ENCODE measurements at places on chromosomes 4 and X.
A peak's percentile ranks its signal among the peaks of the same experiment; 100 is the strongest.

GRCh38 chr4:40731792-40732245 is 17.9 kb upstream of the NSUN7 start:
- DNase-seq = no peak

DNA sequence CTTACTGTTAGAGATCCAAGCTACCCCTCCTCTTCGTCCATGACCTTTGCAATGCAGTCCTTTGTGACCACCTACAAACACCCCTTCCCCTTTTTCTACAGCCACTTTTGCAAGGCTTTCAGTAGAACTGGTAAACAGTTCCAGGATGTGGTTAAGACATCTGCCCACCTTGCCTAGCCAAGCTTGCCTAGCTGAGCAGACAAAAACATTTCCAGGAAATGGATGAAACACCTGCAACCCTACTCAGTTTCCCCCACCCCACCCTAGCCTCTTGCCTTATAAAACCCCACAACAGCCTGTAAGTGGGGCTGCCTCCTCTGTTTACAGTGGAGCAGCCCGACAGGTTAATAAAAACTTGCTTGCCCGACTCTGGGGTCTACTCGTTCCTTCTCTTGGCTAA is 133.8 kb downstream of the ZC4H2 start:
- peak; percentile 11 for DNase-seq

- no peak for DNase-seq
These were observed 345 bp downstream of the SLC6A8 start for GRCh38 chrX:153688071-153688470.

DNA sequence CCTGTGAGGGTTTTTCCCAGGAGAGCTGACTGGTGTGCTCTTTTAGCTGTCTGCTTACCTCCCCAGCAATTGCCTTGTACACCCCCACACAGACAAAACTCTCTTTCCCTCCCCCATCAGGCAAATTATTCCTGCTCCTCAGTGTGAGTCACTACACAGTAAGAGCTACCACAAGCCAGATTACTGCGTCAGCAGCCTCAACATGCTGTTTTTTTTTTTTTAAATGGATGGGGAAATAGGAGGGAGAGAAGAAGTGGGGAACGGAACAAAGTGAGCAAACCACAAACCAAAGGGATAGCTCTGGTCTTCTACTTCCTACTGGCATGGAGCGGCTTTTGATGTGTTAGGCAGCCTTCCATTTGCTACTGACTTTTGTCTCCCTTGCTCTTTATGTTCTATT is 107.5 kb upstream of the ACSL4 start:
- DNase-seq = peak; percentile 11

GRCh38 chrX:16993791-16994318 is 47.4 kb downstream of the REPS2 start:
- DNase-seq = no peak

DNA sequence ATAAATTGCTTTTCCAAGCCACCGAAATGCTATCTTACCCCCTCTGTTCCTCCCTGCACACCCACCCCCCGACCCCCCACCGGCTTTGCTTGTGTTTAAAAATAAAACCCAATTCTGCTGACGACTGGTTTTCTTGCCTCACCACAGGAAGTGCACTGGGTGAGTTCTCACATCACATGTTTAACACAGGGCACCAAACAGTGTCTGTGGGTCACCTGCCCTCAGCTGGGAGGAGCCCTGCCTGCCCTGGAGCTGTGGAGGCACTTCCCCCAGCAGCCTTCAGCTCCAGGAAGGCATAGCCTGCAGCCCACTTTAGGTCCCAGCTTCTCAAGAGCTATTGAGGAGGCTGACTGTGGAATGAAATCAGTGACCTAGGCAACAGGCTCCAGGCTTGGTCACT is 8.8 kb downstream of the TMEM255A start:
- DNase-seq = peak; percentile 25
